Hepatic stellate cell (primary cell): ENCODE measurements at places on chromosomes 5 and 9.

GRCh38 chr9:78439866-78440830 is 143.2 kb downstream of the PSAT1 start:
- no peak for DNase-seq

GRCh38 chr5:132213666-132214065 is 14.0 kb downstream of the P4HA2 start:
- no peak for DNase-seq

DNA sequence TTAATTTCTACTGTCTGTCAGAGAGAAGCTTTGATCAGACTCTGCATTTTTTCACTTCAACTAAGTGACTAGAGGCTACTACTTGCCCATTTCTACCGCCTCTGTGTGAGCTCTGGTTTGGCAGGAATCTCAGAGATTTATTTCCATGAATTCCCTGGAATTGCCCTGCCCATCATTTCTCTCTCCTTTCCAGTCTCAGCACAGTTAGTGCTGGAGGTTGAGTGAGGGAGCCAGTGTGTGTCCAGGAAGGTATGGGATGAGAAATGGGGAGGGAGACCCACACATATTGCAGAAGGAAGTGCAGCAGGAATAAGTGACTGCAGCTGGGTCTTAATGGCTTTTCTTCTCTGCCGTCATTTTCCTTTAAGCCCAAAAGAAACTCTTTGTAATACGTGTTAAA is 443.1 kb upstream of the ZNF462 start:
- no peak for DNase-seq

- DNase-seq: no peak
These were observed 66.0 kb downstream of the PLAC8L1 start for GRCh38 chr5:146039420-146039819.

DNA sequence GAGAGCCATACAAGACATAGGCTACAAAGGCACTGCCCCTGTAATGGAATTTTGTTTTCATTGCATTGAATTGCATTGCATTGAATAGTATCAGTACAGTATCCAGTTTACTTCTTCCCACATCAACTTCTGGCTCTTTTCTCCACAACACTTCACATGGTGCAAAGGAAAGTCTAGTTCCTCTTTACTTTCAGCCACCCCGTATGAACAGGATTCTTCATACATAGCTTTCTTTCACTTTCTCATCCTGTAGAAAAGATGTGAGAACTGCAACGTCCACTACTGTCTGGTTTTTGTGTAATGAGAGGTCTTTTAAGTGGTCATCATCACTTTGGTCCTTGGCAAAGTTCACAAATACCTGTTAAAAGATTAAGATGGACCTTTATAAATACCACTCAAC is 20.2 kb downstream of the NIPSNAP3B start:
- no peak for DNase-seq

GRCh38 chr9:136257381-136258298 is 12.0 kb upstream of the QSOX2 start:
- no peak for DNase-seq

- no peak for DNase-seq
These were observed 11.5 kb upstream of the SLC6A18 start for GRCh38 chr5:1213508-1214162.

- no peak for DNase-seq
These were observed 7.3 kb downstream of the PKD2L2 start for GRCh38 chr5:137896560-137896959.

GRCh38 chr9:34498553-34498952 is 24.2 kb downstream of the ENHO start:
- DNase-seq: no peak

DNA sequence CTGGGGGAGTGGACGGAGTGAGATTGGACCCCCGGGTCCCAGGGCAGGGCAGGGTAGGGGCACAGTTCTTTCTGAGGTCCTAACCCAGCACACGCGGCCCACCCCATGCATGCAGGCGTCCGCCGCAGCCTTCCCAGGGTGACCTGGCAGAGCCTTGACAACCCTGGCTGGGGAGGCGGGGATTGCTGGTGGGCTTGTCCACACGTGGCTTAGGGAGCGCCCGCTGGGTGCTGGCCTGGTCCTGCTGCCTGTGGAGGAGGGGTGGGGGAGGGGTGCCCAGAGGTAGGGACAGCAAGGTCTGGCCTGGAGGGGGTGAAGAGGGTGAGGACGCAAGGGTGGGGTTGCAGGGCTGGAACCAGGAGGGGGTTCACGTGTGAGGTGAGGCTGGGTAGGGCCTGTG is 6.0 kb downstream of the RXRA start:
- DNase-seq: no peak

DNA sequence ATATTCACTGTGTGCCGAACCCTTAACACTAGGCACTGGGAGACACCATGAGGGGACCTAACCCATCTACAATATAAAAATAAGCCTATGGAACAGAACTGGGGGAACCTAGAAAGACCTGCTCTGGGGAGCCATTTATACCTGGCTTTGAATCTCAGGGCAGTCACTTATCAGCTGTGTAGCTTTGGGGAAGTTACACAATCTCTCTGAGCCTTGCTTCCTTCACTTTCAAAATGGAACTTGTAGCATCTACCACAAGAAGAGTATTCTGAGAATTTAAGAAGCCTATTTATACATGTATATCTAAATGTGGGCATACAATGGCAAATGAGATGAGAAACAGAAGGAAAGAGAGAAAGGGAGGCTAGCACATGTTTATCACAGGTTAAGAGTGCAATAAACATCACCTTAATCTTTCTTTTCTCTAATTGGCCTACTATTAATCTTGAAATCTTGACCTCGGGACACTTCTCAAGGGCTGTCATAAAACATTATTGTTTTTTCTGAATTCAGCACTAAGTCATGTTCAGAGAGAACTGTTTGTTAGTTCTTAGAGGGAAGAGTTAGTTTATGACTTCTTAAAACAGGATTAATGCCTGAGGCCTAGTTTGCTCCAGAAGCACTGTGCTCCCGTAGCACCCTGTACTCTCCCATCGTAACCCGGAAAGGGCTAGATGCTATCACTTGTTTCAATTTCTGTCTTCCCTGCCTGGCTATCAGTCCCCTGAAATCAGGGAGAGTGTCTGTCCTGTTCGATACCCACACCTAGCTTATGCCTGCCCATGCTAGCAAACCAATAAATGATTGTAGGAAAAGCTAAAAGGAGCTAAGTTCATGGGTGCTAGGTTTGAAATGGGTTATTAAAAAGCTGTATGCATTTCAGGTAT is 606.4 kb upstream of the CLINT1 start:
- DNase-seq: no peak
